Aorta (tissue), 5 donors: ENCODE measurements at places on chromosomes 6 and 20.

GRCh38 chr6:156780962-156781853 is 4.0 kb downstream of the ARID1B start:
- DNase-seq = no peak

- DNase-seq = no peak
These were observed 1050.0 kb downstream of the EPHA7 start for GRCh38 chr6:92369309-92369708.

GRCh38 chr6:34236131-34236442 is 586 bp upstream of the HMGA1 start:
- DNase-seq = no peak

DNA sequence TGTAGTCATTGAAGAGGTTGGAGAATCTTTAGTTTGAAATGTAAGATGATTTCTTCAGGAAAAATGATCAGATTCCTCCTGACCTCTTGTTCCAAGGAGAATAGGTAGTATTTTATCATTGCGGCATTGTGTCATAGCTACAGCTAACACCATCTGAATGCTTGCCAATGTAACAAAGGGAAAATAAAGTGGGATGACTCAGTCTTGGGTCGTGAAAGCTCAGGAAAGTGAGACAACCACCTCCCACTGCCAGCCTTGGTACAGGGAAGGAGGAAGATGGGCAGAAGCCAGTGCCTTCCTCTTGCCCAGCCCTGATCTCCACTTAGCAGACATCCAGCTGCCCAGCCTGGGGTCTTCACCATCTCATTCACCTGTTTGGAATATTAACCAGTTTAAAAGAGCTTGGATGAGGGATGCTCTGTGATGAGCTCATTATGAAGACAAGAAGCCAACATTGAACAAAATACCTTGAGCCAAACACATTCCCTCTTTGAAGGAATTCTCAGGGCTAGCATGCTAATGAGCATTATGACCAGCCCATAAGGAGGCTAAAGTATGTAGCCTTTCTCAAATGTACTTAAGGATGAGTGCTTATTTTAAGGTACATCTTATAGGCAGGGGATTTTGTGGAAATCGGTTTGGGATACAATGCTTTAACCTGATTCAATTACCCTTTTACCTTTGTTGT is 40.0 kb upstream of the APCDD1L start:
- no peak for DNase-seq

DNA sequence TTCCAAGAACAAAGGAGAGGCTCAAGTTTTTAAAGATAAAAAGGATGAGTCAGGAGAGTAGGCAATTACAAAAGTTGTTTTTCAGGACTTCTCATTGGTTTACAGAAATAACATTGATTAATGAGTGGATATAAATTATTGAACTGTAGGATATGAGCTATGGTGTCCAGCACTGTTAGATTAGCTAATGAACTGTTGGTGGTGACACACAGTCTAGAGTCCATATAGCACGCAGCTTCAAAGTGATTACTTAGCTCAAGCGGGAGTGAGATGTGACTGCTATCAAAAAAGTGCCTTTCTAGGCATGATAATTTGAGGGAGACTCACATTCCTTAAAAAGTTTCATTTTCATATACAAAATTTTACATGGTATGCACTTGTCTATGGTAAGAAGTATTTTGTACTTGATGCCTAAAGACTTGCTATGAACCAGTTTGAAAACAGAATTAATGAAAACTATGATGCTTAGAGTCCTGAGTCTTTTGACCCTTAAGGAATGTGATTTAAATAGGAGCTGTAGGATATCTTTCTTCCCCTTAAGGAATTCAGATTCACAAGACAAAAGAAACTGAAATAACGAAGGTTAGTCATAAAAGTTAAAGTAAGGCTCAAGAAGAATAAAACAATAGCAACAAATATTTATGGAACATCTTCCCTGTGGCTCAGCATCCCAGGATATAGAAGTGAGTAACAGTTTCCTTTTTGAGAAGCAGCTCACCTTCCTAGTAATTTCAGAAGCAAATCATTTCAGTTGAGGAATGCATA is 22.2 kb upstream of the ADIG start:
- no peak for DNase-seq

GRCh38 chr6:53869964-53870363 is 75.2 kb downstream of the LRRC1 start:
- DNase-seq = no peak

DNA sequence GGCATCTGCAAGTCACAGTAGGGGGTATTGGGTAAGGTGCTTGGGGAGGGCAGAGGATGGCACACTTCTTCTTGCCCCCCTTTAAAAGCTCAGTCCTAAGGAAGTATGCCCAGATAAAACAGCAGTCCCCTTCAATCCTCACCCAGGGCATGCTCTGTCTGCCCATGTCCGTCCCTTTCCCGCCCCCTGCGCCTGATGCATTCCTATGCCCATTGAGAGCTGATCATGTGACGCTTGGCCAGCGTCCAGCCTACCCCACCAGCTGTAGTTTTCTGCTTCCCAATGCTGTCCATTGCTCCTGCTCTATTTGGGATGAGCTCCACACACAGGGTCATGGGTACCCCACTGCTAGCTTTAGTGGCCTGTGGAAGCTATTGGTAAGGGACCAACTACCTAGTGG is 8.3 kb downstream of the SIGLEC1 start:
- peak; percentile 16 for DNase-seq

DNA sequence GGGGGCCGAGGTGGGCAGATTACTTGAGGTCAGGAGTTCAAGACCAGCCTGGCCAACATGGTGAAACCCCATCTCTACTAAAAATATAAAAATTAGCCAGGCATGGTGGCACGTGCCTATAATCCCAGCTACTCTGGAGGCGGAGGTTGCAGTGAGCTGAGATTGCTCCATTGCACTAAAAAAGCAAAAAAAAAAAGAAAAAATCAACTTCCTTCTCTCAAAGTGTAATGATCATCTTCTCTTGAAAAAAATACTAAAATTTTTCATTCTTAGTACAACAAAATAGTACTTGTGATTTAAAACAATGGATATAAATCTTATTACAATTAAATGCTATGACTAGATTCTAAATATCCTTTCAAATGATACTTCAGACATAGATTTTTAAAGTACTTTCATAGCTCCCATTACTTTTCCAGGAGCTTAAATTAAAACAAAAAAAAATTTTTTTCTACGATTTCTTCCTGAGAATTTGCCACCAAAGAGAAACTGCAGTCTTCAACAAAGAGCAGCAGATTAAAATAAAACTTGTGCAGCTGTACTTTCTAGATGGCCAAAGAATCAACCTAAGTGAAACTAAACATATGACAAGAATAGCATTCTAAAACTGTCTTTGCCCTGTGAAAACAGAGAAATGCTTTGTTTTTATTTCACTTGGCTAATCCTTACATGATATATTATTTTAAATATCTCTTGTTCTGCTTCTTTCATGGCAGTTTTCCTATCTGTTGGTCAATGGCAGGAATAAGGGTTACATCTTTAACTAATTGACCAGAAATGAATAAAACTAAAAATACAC is 75.2 kb downstream of the MAP3K5 start:
- DNase-seq = no peak

DNA sequence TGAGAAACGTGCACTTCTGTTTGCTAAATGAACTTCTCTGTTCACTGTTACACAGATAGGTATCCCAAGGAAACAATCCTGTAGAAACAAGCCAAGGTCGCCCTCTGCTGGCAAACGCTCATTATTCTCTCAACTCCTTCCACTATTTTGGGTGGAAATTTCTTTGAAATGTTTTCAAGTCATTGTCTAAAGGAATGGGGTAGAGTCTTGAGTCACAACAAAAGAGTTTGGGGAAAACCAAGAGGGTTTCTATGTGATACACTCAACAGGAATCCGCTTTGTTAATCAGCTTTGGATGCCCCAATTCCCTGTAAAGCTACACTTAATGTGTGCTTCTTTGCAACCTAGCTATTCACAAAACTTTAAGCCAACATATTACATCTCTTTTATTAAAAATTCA is 4.6 kb upstream of the RAE1 start:
- peak; percentile 91 for DNase-seq
